ENCODE measurements at places on chromosomes 6 and 20. TPM values are rescaled to one million over a fixed set of nuclear protein-coding genes. Genes with fewer than 3 reads are reported as not detected.

The TCF15 gene
- under 0.01 TPM for total RNA-seq

The OSTM1 gene
- total RNA-seq, result 10.4 TPM

The SPATA25 gene
- 0.15 TPM for total RNA-seq

The PKHD1 gene
- not detected for total RNA-seq

The CCHCR1 gene
- 19.9 TPM for total RNA-seq

The TCF19 gene
- total RNA-seq, result 52.1 TPM

The ENPP4 gene
- 0.59 TPM for total RNA-seq

The TBXT gene
- total RNA-seq, result not detected

The RAET1L gene
- total RNA-seq, result not detected

The MPIG6B gene
- not detected for total RNA-seq

The TMX4 gene
- total RNA-seq, result 15.0 TPM

Data from bronchus fibroblast of lung (primary cell).